RPMI8226 (cell line): ENCODE measurements at places on chromosomes 3 and 15.

DNA sequence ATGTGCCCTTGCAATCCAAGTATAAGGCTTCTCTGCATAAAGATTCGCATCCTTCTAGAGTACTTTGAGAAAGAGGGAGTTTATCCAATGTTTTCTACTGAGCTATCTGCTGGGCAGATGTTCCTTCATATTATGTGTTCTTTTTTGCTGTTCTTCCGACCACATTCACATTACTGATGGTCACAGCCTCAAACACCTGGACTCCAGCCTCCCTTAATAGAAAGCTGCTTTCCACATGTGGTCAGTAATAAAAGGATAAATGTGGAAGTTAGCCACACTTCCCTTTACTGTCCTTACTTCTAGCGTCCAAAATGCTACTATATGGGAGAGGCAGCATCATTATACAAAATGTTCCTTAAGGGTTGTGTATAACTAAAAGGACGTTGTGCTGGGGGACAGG, 116.9 kb downstream of the CD47 start:
- DNase-seq, result no peak

DNA sequence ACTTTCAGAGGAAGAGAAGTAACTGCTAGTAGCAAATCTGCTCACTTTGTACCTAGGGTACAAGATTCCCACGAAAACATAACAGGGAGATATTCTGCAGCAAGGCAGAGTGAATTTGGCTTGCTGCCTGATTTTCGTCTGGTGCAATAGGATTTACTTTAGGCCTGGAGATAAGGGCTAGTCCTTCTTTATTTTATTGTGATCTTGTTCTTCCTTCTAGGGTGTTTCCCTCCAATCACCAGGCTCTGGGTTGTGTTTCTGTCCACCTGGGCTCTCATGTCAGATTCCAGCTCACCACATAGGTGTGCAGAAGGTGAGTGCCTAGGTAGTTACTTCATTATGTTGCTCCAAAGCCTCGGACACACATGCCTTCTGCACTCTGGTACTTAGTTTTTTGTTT, 211.8 kb upstream of the RGMA start:
- DNase-seq, result no peak

- DNase-seq, result peak; percentile 22
Measured at GRCh38 chr3:106534206-106534605, 665.4 kb upstream of the CBLB start.

DNA sequence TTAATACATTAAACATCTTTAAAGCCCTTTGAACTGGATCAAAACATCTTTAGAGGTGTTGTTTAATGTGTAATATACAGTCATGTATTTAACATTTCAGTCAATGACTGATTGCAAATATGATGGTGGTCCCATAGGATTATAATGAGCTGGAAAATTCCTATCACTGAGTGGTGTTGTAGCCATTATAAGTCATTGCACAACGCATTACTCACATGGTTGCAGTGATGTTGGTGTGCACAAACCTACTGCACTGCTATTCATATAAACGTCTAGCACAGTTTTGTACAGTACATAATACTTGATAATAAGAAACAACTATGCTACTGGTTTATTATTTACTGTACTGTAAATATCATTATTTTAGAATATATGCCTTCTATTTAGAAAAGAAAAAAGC, 75.6 kb downstream of the DTWD1 start:
- no peak for DNase-seq

DNA sequence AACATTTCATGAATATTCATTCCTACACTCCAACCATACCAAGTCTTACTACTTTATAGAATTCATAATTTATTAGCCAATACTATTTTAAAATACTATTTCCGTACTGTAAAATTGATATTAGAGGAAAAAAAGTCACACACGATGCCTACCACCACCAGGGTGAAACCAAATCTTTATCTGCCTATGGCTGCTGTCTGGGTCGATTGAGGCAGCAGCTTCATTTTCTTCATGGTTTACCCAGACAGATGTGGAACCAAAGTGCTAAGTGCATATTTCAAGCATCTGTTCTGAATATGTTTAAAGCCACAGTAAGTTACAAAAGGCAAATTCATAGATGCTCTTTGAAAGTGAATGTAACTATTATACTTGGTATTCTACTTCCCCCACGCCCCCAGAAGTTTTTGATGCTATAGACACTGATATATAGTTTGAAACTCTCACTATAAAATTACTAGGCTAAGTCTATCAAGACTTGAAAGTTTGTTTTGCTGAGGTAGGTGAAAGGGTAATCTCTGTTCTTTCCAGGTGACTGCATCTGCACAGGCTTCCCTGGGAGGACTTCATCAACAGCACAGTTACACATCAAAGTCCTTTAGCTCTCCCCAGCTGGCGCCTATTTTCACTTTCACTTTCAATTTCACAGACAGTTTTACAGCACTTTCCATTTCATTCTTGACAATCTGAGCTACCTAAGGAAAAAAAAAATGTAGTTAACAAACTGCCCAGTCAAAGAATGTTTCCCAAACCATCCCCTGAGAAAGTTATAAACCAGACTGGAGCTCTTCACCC, 113.9 kb downstream of the POLQ start:
- peak; percentile 78 for DNase-seq

- no peak for DNase-seq
Measured at GRCh38 chr3:128648940-128649663, 1.5 kb downstream of the RPN1 start.

- no peak for DNase-seq
Measured at GRCh38 chr3:78986416-78987101, 781.2 kb downstream of the ROBO1 start.

- no peak for DNase-seq
Measured at GRCh38 chr3:36871379-36872126, 73.3 kb downstream of the TRANK1 start.

DNA sequence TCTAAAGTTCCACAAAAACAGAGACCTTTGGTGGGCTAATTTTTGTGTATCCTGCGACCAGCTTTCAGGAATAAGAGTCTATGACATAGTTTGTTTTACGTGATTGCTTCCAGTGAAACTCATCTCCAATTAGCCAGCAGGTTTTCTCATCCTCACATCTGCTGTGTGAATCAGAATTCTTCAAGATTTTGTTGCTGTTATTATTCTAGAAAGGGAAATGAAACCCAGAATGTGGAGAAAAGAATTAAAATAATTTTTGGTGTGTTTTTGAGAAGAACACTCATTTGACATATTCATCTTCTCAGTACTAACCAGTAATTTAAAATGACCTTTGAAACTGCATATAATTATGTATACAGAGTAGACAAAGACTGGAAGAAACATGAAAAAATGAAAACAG, 175.9 kb downstream of the USP13 start:
- DNase-seq, result peak; percentile 17
